Stimulated activated CD8-positive, alpha-beta memory T cell treated with anti-CD3 and anti-CD28 coated beads, Interleukin-7, amount 100 ng/mL, for 1 hour (primary cell): ENCODE measurements at places on chromosomes 6 and 20.
A peak's percentile ranks its signal among the peaks of the same experiment; 100 is the strongest.

DNA sequence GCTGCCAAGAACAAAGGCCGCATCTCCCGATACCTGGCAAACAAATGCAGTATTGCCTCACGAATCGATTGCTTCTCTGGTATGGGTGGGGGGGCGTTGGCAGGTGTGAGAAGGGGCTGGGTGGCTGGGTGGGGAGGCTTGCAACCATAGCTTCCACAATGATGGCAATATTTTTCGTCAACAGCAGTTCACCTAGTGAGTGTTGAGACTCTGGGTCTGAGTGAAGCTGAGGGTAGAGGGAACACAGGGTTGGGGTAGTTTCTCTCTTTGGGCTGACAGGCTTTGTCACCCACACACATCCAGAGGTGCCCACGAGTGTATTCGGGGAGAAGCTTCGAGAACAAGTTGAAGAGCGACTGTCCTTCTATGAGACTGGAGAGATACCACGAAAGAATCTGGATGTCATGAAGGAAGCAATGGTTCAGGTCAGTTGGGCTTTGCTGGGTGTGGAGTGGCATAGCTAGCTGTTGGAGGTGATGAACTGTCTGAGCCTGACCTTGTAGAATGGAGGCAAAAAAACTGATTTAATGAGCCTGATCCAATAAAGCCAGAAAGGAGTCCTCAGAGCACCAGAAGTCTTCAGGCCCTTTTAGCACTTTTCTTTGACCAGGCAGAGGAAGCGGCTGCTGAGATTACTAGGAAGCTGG, 4.2 kb downstream of the NOP56 start:
- DNase-seq = no peak

DNA sequence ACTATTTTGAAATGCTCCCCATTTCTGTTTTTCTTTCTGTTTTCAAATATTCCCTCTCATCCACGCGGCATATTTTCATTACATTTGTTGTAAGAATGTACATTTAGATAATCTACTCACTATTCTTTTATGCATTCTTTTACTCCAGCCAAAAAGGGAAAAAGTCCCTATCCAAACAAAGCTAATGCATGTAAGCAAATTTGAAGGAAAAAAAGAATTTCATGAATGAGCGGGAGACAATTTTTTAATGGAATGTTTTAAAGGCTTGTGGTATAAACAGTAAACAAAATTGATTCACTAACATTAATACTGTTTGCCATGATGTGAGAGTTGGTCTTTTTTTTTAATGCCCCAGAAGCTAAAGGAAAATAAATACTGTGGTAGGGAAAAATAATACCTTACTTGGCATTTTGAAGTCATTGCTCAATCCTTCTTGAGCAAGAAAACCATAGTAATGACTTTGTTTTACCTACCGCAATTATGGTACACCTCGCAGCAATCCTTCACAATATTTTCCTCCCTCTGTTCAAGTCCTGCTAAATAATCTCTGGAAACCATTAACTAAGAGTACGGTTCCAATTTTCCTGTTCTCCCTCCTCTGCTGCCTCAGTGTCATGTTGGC, 79.0 kb downstream of the BACH2 start:
- DNase-seq = no peak

GRCh38 chr20:4167261-4168021, 152.1 kb upstream of the RNF24 start:
- DNase-seq = no peak

- DNase-seq = no peak
Observed at GRCh38 chr6:116066789-116067188, 6.1 kb upstream of the FRK start.

DNA sequence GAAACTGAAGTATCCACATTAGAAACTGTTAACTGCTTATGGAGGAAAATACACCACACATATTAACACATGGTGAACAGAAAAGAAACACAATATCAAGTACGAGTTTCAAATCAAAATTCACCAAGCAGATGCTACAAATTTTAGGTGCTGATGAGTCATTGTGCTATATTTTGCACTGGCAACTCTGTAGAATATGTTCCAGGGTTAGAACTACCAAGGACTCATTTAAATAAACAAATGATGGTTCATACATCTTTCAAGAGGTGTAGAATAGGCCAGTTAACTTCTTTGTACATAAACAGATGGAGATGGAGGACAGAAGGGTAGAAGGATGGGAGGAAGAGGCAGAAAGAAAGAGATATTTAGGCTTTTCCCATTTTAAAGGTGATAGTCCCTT, 184.9 kb downstream of the ARHGAP18 start:
- no peak for DNase-seq

DNA sequence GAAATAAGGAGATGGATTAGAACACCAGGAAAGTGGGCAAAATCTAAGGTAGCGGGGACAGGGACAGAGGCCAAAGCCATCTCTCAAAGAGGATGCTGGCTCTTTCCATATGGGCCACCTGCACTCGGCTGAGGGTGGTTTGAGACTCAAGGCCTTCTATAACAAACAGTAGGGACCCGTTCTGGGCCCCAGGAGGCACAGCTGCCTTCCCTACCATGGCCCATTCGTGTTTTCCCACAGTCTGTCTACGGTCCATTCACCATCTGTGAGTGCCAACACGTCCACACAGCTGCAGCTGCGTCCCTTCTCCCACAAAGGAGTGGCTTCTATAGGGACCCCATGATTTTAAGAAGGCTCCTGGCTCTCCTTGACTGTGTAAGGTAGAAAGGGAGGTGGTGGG, 871 bp downstream of the BANF2 start:
- DNase-seq = no peak

DNA sequence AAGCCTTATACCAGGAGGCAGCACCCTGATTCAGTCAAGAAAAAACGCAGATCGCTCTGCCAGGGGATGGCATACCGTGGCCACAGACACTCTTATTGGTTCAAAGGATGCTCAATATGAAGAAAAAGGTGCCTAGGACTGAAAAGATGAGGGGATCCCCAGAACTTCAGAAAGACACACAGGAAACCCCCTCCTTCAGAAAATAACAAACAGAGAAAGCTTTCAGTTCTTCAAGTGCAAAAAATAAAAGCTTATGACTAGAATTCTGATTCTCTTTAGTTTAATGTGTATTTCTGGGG, 17.7 kb upstream of the MYB start:
- no peak for DNase-seq

GRCh38 chr6:112286010-112286409, 31.6 kb upstream of the LAMA4 start:
- peak; percentile 22 for DNase-seq

- DNase-seq = no peak
Observed at GRCh38 chr6:391559-392440, at the start of gene IRF4. Gene IRF4 (plus strand): TSS chr6:391752. CDS start chr6:393153, 1,401 bp downstream.

DNA sequence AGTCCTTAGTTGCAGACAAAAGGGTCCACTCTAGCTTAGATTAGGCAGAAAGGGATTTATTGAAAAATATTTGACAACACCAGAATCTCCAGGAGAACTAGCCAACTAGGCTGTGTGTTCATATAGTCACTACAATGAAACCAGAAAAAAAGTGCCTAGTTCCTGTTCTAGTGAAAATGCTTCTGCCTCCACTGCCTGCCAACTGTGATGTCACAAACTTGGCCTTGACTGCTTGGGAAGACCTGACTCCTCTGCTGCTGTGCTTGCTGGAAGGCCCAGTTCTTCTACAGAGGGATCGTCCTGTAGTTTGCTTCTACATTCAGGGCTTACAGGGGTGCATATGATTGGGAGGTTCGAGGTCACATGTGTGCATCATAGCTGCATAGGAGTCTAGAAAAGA, 40.3 kb upstream of the XRN2 start:
- no peak for DNase-seq

GRCh38 chr6:7629321-7629720, 39.3 kb downstream of the SNRNP48 start:
- DNase-seq = no peak

GRCh38 chr20:38726804-38727606, 2.7 kb downstream of the SLC32A1 start:
- no peak for DNase-seq

GRCh38 chr6:89310929-89311328, 4.2 kb downstream of the GABRR2 start:
- DNase-seq = no peak

- DNase-seq = no peak
Observed at GRCh38 chr6:169212436-169212835, 41.2 kb downstream of the THBS2 start.

GRCh38 chr6:3869284-3869631, 20.1 kb downstream of the FAM50B start:
- DNase-seq = no peak

DNA sequence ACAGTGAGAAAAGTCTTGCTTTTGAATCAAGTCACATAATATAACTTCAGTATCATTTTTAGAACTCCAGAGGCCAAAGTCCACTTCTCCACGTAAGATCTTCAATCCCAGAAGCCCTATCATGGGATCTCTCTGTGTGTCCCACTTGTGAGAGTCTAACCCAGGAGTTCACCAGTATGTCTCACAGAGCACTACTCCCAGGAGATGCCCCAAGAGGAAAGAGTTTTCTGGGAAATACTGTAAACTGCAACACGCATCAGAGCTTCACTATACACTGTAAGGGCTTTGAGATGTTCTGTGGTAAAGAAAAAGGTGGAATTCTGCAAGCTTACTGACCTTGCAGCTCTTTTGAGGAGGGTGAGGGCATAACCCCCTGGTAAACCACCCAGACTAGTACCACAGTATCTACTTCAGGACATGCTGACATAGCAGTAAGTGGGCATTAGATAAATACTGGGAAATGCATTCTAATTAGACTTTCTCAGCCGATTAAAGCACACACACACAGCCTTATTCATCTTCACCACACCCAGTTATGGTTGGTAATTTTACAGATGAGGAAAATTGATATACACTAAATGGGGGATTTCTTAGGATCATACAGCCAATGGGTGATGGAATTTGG, 12.3 kb downstream of the DCBLD1 start:
- DNase-seq = no peak

- DNase-seq = no peak
Observed at GRCh38 chr6:40247516-40248115, 313.4 kb upstream of the MOCS1 start.
